ENCODE measurements at places on chromosomes 11 and 22. TPM values are rescaled to one million over a fixed set of nuclear protein-coding genes. Genes with fewer than 3 reads are reported as not detected.
A peak's percentile ranks its signal among the peaks of the same experiment; 100 is the strongest.

DNA sequence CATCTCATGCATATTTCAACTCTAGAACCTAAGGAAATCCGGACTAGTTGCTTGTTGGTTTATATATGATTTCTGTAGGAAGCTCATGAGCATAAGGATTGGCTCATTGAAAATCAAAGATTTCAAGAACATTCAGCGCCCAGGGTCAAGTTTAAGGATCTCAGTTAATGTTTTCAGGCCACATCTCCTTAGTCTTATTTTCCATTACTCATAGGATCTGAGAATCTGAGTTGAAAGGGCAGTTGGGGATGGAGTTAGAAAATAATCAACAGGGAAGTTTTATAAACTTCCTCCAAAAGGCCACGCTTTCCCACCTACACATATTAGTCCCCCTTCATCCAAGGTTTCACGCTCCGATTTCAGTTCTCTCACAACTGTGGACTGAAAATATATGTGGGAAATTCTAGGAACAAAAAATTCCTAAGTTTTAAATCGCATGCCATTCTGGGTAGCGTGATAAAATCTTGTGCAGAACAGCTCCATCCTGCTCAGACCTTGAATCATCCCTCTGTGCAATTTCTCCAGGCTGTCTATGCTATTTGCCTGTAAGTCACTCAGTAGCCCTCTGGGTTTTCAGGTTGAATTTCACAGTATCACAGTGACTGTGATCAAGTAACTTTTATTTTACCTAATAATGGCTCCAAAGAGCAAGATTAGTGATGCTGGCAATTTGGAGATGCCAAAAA, 160.2 kb downstream of the KIRREL3 start:
- no peak for DNase-seq

DNA sequence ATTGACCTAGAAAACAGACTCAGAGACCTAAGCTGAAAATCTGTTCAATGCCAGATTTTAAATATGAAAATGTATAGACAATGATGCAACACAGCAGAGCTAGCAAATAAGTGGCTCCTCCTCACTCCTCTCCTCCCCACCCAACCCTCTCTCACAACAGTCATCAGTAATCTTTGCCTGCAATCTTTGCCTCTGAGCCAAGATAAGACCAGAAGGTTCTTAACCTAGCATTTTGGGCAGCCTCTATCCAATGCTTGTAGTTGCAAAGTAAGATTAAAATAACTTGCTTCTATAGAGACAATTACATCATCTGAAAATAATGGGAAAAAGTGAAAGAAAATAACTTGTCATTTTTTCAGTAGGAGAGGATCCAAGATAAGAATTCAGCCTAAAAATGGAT, 117.3 kb downstream of the PARVA start:
- DNase-seq = no peak

DNA sequence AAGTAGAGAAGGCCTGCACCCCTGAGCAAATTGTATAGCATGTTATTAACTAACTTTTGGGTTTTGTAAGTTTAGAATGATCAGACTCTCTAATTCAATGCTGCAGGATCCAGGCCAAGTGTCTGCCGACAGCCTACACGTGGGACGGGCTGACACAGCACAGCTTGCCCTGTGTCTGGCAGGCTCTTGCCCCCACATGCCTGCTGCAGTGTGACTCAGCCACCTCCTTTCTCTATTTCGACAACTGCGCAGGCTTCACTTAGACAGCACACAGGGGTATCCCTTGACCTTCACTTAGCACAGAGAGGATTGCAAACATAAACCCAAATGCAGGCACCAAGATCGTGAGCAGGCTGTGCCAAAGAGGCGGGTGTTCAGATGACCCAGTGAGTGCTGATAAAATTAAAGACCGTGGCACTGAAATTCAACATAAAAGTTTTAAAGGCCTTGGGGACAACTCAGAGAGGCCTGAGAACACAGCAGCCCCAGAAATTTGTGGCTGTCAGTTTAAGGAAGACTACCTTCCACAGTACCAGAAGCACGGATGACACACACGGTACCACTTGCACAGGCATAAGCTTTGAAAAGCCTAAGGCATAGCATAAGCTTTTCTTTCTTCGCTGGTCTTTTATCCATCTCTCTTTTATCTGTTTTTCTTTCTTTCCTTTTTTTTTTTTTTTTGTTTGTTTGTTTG, 37.8 kb downstream of the SCN3B start:
- DNase-seq = peak; percentile 17

MOGAT2 gene
- 2.2 TPM for total RNA-seq

ACTN3 gene
- not detected for total RNA-seq

- DNase-seq = no peak
These were observed 14.7 kb downstream of the DPP3 start for GRCh38 chr11:66494935-66495334.

FAM227A gene
- total RNA-seq = 4.9 TPM

RFPL1 gene
- total RNA-seq = not detected

SYT7 gene
- total RNA-seq = 1.1 TPM

DNA sequence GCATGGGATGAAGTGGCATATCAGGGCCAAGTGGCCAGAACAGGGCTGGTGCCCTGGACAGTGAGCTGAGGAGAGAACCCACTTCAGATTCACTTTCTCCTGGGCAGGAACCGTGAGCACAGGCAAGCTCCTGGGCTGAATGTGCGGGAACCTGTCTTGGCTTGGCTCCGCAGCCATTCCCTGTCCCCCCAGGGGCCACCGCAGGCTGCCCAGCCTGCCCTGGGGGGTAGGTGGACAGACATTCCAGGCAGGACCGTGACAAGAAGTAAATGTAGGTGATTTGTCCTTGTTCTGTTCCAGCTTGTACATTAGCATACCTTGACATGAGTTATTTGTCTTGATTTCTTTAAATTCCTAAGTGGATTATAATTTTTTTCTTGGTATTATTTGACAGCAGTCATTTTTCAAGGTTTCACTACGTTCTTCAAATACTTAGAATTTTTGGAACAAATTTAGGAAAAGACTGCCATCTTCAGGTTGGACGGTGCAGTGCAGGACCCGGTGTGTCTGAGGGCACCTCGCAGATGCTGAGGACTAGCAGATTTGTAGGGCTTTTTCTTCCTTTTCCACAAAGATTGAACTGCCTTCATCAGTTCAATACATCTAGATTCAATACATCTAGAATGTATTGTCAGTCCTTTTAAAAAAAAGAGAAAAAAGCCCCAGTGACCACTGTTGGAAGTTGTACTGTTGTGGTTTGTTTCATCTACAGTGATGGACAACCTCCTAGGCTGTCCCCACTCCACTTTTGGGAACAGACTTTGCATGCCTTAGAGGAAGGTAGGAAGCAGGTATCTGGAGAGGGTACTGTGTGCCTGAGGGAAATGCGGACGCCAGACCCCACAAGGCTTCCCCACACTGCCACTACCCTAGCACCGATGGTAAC, 115.1 kb upstream of the RASSF10 start:
- DNase-seq = no peak

- DNase-seq = no peak
These were observed 22.3 kb downstream of the TTLL1 start for GRCh38 chr22:43066844-43067385.

DNA sequence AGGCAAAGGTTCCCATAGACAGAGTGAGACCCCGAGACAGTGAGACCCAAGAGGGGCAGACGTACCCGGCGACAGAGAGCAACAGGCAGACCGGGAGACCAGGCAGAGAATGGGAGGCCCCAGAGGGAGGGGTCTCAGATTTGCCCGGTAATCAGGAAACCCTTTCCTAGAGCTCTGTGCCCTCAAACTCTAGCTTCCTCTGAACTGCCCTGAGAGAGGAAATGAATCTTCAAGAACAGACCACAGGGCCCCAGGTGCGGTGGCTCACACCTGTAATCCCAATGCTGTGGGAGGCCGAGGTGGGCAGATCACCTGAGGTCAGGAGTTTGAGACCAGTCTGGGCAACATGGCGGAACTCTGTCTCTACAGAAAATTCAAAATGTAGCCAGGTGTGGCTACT, 47.7 kb downstream of the RPUSD4 start:
- DNase-seq = no peak

DNA sequence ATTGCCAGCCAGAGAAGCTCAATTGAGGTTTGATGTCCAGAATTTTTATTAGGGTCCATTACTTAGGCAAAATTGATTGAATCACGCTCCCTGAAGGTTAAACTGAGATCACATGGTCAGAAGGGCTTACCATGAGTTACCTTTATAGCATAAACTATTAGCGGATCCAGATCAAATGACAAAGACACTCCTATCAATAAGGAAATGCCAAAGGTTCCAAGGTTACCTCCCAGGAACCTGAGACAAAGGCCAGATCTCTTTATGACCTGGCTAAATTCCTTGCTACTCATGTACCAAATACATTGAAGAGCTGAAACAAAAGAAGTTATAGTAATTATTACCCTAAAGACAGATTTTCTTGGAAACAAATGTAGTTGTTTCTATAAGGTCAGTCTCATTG, 27.8 kb upstream of the ANO5 start:
- no peak for DNase-seq

- DNase-seq = no peak
These were observed 37.8 kb downstream of the PAMR1 start for GRCh38 chr11:35487532-35488078.

DNA sequence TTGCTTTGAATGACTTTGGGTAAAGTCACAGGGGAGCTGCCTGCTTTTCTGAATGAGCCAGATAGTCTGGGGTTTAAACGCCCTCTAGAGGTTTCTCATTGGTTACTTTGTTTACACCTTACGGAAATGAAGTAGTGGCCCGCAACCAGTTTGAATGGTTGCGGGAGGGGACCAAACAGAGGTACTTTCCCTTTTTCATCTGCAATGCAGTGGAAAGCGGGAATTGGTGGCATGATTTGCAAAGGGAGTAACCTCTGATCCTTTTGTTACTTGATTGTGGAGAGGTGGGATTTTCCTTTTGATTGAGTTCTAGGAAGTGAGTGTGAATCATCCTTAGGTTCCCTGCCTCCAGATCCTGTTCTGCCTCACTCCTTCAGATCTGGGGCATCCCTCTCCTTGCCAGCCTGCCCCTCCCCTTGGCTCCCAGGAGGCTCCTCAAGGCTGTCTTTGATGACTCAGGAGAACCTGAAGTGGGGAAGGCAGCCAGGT, 15.9 kb upstream of the GLYATL1 start:
- no peak for DNase-seq

DNA sequence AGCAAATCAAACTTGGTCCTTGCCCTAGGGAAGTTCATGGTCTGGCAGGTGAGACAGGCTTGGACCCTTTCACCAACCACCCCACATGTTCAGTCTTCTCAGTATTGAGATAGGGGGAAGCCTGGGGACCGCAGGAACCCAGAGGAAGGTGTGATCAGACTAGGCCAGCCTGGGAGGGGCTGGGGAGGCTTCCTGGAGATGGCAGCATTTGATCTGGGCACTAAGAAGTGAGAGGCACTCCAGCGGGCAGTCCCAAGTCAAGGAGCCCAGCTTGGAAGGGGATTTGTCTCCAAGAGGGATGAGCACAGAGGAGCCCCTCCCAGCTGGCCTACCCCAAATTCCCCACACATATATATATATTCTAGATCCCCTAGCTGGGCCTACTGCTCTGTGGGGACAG, 5.4 kb downstream of the LRRC32 start:
- no peak for DNase-seq

- DNase-seq = no peak
These were observed 612 bp downstream of the IGF2 start for GRCh38 chr11:2138431-2139122.

KDM4E gene
- not detected for total RNA-seq

FGF4 gene
- total RNA-seq = not detected

GRCh38 chr11:762421-763072, 14.7 kb downstream of the GATD1 start:
- DNase-seq = no peak

LRRC4C gene
- 7.2 TPM for total RNA-seq

DNA sequence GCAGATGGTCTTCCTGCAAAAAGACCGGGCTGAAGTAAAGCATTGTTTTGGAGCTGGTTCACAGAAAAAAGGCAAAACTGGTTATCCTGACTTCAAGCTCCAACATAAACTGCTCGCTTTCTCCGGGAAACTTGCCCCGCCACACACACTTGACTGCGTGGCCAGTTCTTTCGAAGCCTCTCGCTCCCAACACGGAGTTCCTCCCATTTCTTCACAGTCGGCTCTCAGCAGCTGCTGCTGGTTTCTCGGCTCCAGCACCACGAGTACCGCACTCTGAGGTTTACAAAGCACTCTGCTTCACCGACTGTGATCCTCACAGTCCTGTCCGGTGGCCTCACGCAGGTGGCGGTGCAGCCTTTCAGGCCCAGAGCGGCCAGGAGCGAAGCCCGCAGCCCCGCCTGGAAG, 264 bp downstream of the CHEK1 start:
- DNase-seq = no peak

GRCh38 chr11:7512525-7513233, 1.1 kb upstream of the PPFIBP2 start:
- DNase-seq = no peak

MMP7 gene
- total RNA-seq = 18.9 TPM

FOLR1 gene
- total RNA-seq = 1.1 TPM

TMEM223 gene
- 16.7 TPM for total RNA-seq

MAPK8IP1 gene
- total RNA-seq = 8.3 TPM

OR52E4 gene
- not detected for total RNA-seq

KCNQ1 gene
- total RNA-seq = 6.3 TPM

DNA sequence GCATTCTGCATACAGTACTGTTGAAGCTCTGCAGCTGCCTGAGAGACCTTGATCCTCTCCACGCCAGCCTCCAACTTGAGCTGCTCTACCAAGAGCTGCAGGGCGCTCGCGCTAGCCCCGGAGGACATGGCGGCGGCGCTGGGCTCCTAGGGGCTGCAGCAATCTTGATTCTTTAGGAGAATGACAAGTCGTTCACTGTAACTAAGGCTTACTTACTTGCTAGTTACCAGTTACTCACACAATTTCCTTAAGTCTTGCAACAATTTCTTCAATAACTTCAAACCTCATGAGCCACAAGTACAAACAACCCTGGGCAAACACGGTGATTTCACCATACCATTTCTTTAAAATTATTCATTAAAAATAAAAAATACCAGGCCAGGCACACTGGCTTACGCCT, 21.9 kb downstream of the SBF2 start:
- no peak for DNase-seq

GRCh38 chr11:10931761-10932670, 74.2 kb upstream of the ZBED5 start:
- DNase-seq = no peak

DNA sequence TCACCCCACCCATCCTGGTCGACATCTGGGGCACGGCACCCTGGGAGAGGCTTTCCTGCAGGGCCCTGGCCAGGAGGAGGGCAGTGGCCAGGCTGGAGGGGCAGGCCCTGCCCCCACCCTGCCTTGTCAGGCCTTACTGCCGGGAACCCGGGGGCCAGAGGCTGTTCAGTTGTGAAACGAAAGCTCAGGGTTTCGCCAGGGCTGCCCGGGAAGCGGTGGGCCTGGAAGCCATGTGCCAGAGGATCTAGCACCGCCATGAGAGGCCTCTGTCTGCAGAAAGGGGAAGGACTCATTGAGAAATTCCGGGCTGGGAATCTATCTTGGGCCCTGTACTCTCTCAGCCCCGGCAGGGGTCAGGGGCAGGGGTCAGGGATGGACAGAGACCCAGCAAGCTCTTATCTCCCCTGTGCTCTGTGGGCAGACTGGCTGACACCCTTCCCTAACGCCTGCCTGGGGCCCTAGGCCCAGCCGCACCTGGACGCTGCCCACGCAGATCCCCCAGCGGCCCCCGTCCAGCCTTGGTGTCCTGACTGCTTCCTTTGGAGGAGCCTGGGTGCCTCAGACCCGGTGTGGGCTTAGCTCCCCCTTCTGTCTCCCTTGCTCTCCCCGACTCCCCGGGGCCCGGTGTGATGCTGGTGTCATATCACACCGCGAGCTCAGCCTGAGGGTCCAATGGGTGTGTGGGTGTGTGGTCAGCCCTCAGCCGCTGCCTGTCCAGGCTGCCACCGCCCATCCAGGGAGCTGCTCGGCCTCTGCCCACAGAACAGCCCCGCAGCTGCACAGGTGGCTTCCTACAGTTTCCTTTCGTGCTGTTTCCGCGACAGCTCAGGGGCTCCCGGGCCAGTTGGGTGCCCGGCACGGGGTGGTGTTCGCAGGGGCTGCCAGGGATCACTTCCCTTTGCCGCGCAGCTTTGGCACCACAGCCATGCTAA, 6.5 kb downstream of the PIM3 start:
- DNase-seq = no peak

Measured in urinary bladder (tissue), 4 donors.